Esophagus muscularis mucosa (tissue), 4 donors: ENCODE measurements at places on chromosomes 5 and 9. TPM values are rescaled to one million over a fixed set of nuclear protein-coding genes. Genes with fewer than 3 reads are reported as not detected.
A peak's percentile ranks its signal among the peaks of the same experiment; 100 is the strongest.

SPATA31D4 gene
- not detected for total RNA-seq

PRR16 gene
- total RNA-seq: 3.7 TPM

- peaks cover 10% of the 10 kb centered on the region for H3K36me3 ChIP-seq
- DNase-seq: no peak
- no peak overlapping the region for H3K4me3 ChIP-seq
- H3K4me1 ChIP-seq: peaks cover 78% of the 10 kb centered on the region
Measured at GRCh38 chr9:134413890-134414623, 87.8 kb downstream of the RXRA start.

DNA sequence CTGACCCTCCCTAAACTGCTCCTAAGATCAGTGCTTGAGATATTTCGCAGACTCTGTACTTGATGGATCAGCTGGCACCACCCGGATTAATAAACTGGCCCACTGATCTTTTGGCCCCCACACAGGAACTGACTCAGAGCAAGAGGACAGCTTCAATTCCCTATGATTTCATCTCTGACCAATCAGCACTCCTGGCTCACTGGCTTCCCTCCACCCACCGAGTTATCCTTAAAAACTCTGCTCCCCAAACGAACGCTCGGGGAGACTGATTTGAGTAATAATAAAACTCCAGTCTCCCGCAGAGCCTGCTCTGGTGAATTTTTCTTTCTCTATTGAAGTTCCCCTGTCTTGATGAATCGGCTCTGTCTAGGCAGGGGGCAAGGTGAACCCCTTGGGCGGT, 36.5 kb upstream of the CD180 start:
- peak overlapping the region; percentile 8 for H3K27ac ChIP-seq
- H3K4me1 ChIP-seq: peaks cover 49% of the 10 kb centered on the region
- no peaks in the 10 kb centered on the region for H3K36me3 ChIP-seq
- H3K27me3 ChIP-seq: no peaks in the 10 kb centered on the region
- no peak for DNase-seq

DNA sequence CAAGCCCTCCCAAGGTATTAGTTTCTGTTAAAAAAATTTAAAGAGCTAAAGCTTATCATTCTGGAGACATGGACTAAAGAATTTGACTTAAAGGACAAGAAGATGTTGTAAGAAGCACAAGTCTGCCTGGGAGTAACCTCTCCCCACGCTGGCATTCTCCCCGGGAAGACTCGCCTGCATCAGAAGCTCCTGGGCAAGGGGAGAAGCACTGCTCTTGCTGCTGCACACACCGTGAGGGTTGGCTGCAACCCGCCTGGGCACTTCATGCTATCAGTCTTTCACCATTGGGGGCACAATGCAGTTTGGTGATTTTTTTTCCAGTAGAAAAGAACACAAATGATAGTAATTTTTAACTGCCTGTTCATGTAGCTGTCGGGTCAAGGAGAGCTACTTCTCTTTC, 192.5 kb upstream of the PANK3 start:
- no peak overlapping the region for H3K27ac ChIP-seq
- no peaks in the 10 kb centered on the region for H3K27me3 ChIP-seq
- DNase-seq: no peak
- no peaks in the 10 kb centered on the region for H3K4me1 ChIP-seq

- no peak for DNase-seq
- H3K4me1 ChIP-seq: no peaks in the 10 kb centered on the region
- no peak overlapping the region for H3K4me3 ChIP-seq
- no peaks in the 10 kb centered on the region for H3K27me3 ChIP-seq
Measured at GRCh38 chr5:115898656-115899055, 56.9 kb downstream of the AP3S1 start.

DNA sequence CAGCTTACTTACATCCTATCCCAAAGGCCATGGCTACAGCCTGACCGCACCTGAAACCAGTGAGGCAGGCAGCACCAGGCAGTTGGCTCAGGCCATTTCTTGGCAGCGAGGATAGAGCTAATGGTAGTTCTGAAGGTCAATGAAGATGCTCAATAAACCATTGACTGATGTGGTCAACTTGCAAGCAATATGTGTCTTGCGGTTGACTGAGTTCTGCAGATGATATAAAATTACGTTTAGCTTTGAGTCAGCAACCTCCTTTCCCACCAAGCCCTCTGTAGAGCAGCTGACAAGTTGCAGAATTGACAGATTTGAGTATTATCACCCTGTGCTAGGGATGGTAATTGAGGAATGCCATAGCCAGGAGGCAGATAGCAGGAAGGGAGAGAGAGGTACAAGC, 189.0 kb upstream of the PUM3 start:
- H3K4me1 ChIP-seq: no peaks in the 10 kb centered on the region
- no peak overlapping the region for H3K4me3 ChIP-seq
- no peaks in the 10 kb centered on the region for H3K27me3 ChIP-seq
- no peaks in the 10 kb centered on the region for H3K36me3 ChIP-seq

DNA sequence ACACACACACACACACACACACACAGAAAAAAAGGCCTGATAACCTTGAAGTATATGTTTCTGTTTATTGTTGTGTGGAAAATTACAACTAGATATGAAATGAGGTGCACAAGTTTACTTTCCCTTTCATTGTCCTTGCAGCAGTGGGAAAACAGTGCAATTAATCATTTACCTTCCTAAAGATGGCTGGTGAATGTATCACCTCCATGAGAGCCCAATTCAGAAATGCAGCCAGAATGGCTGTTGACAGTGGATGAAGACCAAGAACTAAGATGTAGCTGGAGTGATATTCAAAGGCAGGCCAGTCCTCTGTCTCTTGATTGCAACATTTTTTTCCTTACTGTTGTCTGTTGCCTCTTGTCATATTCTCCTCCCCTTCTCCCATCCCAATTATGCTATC, 49.6 kb upstream of the EIF4EBP3 start:
- H3K4me3 ChIP-seq: no peak overlapping the region
- H3K27ac ChIP-seq: no peak overlapping the region
- H3K4me1 ChIP-seq: no peaks in the 10 kb centered on the region
- peaks cover 23% of the 10 kb centered on the region for H3K36me3 ChIP-seq
- DNase-seq: no peak
- H3K27me3 ChIP-seq: no peaks in the 10 kb centered on the region

DNA sequence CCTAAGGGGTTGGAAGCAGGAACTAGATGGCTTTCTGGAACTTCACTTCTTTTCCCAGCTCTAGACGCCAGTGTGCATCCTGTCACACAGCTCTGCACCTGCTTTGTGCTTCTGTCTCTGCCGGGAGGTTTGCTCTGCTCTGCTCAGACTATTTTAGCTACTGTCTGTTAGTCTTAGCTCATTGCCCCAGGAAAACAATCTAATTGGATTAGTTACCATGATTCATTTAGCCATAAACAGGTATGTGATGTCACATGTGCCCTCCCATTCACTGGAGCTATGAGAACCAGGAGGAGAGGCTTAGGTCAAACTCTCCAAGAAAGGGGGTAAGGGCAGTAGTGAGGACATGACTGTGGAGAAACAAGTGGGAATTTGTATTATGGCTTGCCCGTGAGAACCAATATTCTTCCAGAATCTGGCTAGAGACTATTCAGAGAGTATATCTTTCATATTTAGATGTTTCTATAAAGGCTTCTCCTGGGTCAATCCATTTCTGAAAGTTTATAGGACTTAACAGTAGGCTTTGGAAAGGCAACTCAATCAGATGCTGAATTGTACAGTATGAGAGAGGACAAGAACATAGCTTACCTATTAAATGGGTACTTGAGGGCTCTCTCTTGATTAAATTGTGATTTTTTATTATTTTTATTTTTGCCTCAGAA, 22.4 kb upstream of the NREP start:
- H3K36me3 ChIP-seq: no peaks in the 10 kb centered on the region
- no peak overlapping the region for H3K27ac ChIP-seq
- peaks cover 21% of the 10 kb centered on the region for H3K4me1 ChIP-seq
- H3K4me3 ChIP-seq: no peak overlapping the region
- DNase-seq: no peak
- no peaks in the 10 kb centered on the region for H3K27me3 ChIP-seq

- no peak overlapping the region for H3K27ac ChIP-seq
- H3K36me3 ChIP-seq: no peaks in the 10 kb centered on the region
- no peaks in the 10 kb centered on the region for H3K27me3 ChIP-seq
- no peak overlapping the region for H3K4me3 ChIP-seq
- no peaks in the 10 kb centered on the region for H3K4me1 ChIP-seq
Measured at GRCh38 chr5:100584069-100584468, 48.9 kb downstream of the FAM174A start.
